NAMALWA (cell line): ENCODE measurements at places on chromosomes 5 and 9.

GRCh38 chr5:117431091-117431490 lies 856.5 kb upstream of the SEMA6A start:
- DNase-seq, result no peak

DNA sequence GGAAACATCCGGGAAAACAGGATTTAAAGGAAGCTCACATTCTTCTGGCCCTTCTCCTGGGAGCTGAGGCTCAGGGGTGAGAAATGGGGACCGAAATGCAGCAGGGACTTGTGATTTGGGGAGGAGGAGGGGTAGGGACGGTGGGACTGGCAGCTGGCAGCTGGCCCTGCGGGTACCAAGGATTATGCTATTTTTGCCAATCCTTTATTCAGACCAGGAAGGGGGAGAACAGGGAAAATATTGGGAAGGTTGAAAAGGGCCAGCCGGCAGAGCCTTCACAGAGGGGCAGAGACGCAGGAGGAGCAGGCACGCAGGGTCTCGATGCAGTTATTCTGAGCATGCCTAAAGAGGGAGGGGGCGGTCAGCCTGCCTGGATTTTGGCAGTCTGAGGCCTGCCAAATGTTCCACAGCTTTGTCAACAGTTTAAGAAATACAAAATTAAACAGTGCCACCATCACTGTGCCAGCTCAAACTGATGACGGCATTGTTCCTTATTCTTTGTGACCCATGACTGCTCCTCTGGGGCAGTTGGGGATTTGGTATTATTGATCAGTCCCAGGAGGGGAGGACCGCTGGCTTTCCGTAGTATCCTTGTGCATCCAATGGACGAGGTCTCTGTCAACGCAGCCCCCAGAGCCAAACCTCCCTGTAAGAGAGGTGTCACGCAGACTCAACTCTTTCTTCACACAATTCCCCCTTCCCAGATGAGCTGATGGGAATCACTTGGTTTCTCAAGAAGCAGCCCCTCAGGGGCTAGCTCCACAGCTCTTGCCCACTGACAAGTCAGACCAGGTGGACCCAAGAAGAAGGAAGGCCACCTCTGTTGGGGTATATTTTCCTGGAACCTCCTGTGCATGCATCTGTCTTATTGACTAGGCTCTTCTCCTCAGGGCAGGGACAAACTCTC lies 553.3 kb downstream of the BNC2 start:
- DNase-seq, result no peak

DNA sequence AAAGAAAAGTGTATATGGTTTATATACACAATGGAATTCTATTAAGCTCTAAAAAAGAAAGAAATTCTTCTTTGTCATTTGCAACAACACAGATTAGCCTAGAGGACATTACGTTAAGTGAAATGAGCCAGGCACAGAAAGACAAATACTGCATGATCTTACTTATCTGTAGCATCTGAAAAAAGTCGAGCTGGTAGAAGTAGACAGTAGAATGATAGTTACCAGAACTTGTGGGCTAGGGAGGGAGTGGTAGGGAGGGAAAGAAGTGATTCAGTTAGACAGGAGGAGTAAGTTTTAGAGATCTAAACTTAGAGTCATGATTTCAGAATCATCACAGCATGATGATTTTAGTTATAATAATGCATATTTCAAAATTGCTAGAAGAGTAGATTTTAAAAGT lies 184.6 kb downstream of the TLE4 start:
- no peak for DNase-seq

DNA sequence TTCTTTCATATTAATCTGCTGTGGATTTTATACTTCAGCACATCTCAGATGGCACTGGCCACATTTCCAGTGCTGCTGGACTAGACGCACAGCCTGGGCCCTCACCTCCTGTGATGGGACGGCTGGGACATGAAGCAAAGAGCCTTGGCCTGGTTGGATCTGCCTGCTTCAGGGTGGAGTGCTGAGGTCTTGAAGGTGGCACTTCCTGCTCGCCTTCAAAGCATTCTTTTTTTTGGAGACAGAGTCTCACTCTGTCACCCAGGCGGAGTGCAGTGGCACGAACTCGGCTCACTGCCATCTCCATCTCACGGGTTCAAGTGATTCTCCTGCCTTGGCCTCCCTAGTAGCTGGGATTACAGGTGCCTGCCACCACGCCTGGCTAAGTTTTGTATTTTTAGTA lies 73.1 kb downstream of the RAPGEF1 start:
- no peak for DNase-seq

DNA sequence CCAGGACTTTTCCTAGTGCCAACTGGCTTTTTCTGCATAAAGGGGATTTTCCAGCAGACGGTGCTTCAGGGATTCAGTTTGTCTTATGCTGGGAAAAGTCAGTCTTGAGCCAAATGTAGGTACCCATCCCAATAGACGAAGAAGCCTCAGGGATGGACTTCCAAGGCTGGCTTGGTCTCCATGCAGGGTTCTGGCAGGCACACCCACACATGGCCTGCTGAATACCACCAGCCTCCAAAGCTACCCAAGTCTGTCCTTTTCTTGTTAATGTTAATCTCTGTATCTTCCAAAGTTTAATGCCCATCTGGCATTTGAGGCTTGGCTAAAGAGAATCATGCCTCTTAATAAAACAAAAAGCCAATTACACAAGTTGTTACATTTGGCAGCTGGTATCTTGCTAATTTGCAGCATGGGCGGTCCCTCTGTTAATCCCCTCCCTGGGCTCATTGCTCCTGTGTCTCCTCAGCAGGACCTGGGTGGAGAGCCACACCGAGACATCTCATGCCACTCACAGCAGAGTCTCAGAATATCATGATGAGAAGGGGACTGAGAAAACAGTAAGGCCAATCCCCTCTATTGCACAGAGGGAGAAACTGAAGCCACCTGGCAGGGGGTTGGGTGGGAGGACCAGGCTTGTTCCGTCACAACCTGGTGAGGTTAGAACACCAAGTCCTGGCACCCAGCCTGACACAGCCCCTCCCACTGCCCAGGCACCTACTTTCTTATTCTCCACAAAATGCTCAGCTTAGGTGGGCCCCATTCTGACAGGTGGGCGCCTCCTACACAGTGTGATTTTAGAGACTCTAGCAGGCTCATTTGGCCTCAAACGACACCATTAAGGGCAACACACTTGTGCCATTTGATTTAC lies 243.2 kb downstream of the FSTL4 start:
- no peak for DNase-seq

DNA sequence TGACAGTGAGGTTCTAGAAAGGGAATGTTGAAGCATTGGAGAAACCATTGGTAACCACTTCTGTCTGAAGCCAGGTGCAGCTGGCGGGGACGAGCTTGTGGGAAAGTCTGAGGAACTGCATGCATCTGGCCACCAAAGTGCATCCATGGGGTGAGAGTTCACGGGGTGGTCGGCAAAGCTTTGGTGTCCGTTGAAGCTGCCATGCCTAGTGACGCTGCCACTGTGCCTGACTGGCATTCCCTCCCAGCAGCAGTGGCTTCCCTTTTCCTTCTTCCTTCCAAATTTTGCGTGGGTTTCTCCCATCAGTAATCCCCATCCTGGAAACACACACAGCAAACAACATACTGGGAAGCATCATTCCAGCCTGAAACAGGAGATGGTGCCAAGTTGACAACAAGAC lies 145.7 kb upstream of the ALDH1B1 start:
- DNase-seq, result no peak
